Stimulated activated CD4-positive, alpha-beta T cell treated with anti-CD3 and anti-CD28 coated beads, Interleukin-1b, Interleukin-23, amount 100 ng/mL, for 48 hours (primary cell): ENCODE measurements at places on chromosomes 16 and 17.

DNA sequence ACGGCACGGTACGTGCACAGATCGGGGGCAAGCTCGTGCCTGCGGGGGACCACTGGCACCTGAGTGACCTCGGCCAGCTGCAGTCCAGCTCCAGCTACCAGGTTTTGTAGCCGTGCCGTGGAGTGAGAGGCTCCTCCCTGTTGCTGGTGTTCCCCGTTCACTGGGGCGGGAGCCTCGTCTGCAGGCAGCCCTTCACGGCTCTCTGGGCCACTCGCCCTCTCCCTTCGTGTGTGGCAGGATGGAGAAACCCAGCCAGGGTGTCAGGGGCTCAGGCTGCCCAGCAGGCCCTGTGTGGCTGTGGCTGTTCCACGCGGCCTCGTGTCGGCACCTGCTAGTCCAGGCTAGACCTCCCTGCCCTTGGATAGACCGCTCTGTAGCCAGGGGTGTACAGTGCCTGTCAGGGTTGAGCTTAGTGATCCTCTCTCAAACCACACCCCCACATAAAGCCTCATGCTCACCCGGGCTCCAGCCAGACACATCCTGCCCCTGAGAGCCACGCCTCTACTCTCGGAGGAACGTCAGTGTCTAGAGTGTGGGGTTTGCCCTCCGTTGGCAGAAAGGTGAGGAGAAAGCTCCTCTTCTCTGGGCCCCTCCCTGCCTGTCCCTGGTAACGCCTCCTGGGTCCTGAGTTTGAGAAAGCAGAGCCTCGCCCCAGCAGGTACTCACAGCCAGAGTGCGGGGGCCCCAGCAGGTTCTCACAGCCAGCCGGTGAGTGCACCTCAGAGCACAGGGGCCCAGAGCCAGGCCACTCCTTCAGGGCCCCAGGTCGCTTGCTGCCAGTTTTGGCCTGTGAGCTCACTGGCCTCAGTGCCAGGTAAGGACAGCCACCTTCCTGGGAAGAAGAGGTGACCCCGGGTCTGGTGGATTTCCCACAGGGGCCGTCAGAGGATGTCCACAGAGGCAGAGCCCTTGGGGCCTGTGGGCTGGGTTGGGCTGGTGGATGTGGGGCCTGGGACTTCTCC, 27.7 kb downstream of the NME3 start:
- no peak for DNase-seq

DNA sequence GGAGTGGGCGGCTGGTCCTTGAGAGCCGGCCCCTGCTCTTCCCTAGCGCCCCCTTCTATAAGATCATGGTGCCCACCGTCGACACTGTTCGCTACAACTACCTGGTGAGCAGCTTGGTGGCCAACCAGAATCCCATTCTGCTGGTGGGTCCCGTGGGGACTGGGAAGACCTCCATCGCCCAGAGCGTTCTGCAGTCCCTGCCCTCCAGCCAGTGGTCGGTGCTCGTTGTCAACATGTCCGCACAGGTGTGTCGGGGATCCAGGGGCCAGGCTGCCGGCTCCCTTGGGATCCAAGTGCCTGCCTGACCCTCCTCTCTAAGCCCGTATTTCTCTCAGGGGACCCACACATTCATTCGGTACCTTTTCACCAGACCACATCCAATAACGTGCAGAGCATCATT, 41.4 kb upstream of the KDM6B start:
- no peak for DNase-seq

DNA sequence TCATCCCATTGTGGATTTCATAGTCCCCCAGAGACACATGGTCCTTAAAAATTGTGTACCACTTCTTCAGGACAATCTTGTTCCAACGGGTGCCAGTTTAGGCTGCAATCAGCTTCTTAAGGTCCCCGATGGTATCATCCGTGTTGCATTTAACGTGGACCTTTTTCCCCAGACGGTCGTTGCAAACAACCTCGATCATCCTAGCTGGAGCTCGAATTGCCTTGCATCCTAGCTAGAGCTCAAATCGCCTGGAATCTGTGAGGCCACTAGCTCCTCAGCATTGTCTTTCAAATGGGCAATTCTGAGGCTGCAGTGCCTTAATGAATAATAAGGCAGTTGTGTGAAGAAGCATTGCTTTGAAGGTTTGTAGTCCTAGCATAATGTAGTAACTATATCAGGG, 37.7 kb upstream of the RHBDL3 start:
- DNase-seq, result no peak

GRCh38 chr17:35160354-35161201, 13.0 kb downstream of the UNC45B start:
- DNase-seq, result peak; percentile 27

DNA sequence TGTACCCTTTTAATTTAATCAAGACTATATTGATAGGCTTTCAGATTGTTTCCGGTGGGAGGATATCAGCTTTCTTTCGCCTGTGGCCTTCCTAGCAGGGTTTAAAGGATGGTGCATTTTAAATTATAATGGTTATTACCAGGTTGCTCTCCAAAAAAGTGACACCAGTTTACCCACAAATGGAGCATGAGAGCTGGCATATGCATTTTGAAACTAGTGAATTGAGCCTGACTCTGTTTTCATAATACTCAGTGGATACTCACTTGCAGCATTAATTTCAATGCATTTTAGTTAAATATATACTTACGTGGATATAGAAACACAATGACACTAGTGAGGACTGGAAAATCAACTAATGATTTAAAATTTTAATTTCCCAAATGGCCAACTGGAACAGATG, 5.8 kb downstream of the MYL4 start:
- DNase-seq, result no peak

GRCh38 chr17:67566656-67567055, 151.1 kb upstream of the NOL11 start:
- no peak for DNase-seq

GRCh38 chr17:74776990-74777389, 845 bp upstream of the NAT9 start:
- no peak for DNase-seq
